ENCODE measurements at places on chromosomes 2 and 18.

DNA sequence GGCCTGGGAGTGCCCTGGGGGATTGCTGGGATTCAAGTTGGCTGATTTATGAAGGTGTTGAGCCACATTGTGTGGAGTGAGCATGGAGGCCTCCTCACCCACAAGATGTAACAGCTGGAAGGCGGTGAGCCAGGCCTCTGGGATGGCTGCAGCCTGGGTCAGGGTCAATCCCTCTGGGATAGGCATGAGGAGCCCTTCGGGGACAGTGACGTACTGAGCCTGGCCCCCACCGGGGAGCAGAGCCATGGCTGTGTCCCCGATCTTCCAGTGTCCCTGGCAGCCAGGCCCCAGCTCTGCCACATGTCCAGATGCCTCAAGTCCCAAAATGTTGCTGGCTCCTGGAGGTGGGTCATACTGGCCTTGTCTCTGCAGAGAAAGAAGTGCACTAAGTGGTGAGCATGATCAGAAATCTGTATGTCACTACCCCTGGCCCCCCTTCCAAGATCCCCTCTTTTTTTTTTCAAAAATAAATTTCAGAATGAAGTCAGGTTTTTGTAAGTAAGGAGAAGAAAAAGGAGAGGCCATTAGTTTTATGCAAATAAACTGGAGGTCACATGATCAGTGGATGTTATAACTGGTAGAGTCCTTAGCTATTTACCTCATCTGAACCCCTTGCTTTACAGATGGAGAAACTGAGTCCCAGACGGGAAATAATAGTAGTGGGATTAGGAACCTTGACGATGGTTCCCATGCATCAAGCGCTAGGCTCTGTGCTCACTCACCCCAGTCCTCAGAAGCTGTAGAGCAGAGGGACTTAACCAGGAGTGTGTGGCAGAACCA lies 1.7 kb downstream of the TP53I3 start:
- no peak for DNase-seq

DNA sequence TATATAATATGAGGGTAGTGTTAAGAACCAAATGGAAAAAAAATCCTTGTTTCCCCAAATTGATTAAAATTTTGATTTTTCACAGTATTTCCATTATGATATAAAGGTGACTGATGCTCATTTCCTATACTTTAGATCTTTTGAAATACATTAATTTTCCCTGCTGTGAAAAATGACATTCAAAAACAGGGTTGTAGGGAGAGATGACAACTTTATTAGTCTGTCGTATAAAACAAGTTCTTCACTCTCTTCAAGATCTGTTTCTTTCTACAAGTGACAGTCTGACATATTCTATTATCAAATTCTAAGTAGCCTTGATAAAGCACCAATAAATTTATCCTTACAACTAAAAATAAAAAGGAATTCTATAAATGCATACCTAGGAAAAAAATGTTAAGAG lies 45.3 kb upstream of the VWC2L start:
- DNase-seq, result no peak

DNA sequence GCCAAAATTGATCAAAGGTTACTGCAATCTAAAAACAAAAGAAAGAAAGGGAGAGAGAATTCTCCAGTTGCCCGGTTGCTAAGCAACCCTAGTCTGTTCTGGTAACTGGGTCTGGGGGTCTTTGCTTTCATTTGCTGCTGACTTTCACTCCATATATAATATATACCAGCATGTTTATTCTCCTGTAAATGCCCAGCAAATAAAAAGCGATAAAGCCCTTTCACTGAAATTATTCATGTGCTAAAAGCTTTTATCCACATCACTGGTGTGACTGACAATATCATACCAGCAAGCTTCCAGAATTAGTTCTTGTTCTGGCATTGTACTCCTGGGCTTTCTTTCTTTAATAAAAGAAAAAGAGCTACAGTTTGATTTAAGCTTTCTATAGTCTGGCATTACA lies 75.5 kb upstream of the ST8SIA3 start:
- DNase-seq, result no peak

DNA sequence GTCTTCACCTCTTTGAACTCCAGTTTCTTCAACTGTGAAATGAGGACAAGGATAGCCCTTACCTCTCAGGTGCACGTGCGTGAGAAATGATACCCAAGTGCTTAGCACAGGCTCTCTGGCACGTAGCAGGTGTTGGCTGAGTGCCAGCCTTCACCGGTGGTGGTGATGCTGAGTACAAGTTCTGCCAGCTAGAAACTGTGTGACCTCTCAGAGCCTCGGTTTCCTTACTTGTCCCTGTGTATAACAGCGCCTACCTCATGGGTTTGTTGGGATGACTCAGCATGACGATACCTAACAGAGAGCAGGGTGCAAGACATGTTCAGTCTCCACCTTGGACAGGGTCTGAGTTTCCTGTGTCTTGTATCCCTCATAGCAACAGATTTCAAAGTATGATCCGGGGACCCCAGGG lies 205.1 kb downstream of the TNS1 start:
- DNase-seq, result no peak

GRCh38 chr18:80253871-80254492 lies 6.7 kb upstream of the PARD6G start:
- DNase-seq, result peak; percentile 25

DNA sequence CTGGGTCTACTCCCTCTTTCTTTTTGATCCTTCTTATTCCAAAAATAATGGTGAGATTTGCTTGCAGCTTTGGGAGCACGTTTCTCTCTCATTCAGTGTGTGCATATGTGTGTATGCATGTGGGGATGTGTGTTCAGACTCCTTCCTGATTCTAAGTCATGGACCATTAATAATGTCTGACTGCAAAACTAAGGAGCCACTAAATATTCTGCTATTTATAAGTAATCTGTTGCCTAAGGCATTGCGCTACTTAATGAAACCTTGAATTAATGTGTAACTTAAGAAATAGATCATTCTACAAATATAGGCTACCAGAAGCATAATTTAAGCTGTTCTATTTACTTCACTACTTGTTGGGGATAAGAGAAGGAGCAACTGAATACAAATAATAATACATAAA lies 182.1 kb downstream of the TFCP2L1 start:
- no peak for DNase-seq

DNA sequence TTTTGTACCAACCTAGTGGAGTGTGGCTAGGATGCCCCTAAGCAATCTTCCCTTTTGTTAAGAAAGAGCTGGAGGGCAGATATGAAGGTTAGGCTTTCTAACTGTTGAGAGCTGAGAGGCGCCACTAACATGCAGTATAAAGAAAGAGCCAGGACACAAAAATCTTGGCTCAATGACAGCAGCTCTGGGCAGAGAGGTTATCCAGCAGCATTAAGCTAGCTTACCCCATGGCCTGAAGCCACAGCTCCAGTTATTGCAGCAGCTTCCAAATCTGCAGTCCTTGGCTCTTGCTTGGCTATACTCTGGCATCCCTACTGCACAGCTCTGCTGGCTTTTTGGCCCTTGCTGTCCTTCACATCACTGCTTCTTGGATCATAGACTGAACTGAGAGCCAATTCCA lies 213.4 kb downstream of the GPD2 start:
- DNase-seq, result no peak

DNA sequence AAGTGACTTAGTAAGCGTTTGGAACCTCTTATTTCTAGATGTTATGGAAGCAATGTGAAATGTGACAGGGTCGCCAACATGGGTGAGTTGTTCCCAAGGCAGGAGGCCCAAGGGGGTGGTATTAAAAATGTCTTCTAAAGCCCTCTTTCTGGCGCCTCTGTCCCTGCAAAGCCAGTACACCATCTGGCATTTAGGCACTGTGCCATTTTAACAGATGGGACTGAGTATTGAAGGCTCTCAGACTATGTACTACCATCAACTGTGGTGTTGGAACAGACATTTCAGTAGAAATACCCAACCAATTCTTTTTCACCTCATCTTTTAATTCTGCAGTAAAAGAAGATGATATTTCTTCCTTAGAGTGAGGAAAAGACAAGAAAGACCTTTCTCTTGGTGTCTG lies 384.5 kb upstream of the MMADHC start:
- DNase-seq, result no peak

DNA sequence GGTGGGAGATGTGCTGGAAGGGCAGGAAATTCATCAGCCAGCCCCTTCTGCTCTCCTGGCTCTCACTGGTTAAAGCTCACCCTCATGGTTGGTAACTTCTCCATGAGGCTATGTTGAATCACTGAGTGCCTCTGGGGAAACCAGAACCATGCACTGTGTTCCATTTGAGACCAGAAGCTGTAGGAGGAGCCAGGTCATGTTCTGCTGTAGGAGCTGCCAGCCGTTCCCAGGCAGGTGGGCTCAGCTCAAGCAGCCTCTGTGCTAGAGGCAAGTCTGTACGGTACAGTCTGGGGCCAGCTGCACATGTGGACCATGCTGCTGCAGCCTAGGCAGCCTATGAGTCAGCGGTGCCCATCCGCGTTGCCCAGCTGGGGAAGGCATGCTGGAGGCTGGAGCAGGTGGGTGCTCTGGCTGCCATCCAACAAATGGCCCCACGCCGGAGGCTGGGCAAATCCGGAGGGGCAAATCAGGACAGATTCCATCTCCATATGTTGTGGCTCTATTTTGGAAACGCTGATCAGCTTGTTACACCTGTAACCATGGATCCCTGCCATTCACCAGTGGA lies 22.0 kb upstream of the KCNF1 start:
- peak; percentile 77 for DNase-seq

GRCh38 chr2:119864318-119864717 lies 104.6 kb downstream of the PTPN4 start:
- peak; percentile 77 for DNase-seq

DNA sequence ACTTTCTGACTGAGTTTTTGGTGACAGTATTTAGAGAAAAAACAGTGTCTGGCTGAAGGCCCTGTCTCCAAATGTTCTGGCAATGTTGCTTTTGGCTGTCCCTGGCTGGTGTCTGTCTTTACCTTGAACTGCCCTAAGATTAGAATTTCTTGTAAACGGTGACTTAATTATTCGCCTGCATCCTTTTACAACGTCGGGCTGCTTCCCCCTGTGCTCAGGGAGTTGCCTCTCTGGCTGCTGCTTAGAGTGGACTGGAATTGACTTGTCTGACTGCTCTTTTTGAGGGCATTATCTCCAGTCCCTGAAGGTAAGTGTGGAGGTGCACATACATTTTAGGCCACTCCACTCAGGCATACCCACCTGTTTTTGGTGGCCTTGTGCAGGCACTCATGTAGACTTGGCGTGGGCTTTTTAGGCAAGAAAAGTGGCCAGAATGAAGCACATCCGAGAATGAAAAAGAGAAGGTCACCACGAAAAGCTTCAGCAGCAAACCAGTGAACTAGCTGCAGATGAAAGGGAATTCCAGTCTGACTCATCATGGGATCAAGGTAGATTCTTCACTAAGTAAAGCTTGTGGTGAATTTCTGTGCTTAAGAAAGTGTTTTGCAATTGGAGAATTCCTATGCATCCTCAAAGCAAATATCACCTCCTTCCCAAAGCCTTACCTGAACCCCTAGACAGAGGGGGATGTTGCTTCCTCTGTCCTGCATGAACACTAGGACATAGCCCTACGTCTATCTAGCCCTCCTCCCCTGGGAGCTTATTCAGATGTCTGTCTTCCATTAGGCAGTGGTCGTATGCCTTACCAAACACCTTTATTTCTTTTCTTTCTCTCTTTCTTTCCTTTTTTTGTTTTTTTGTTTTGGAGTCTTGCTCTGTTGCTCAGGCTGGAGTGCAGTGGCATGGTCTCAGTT lies 230.3 kb upstream of the TRIB2 start:
- no peak for DNase-seq

GRCh38 chr18:35513181-35513936 lies 15.6 kb upstream of the INO80C start:
- no peak for DNase-seq

- no peak for DNase-seq
These were observed 392.8 kb downstream of the TRIB2 start for GRCh38 chr2:13109516-13109915.

Measured in suppressor macrophage (primary cell).